Nasal cavity respiratory epithelium epithelial cell of viscerocranial mucosa (primary cell): ENCODE measurements at places on chromosomes 11 and 22. TPM values are rescaled to one million over a fixed set of nuclear protein-coding genes. Genes with fewer than 3 reads are reported as not detected.

RPLP2 gene
- 259 and 293 TPM in 2 replicates for total RNA-seq

DDX25 gene
- under 0.01 TPM in 1 of 2 replicates, not detected in the other for total RNA-seq

SYNGR1 gene
- total RNA-seq = 0.34 and 4.1 TPM in 2 replicates

GGTLC2 gene
- total RNA-seq = not detected in 2 replicates

CD3D gene
- not detected in 2 replicates for total RNA-seq

TPBGL gene
- total RNA-seq = not detected in 2 replicates

GDPD4 gene
- not detected in 2 replicates for total RNA-seq

DDI1 gene
- not detected in 2 replicates for total RNA-seq

PIH1D2 gene
- total RNA-seq = 0.50 and 0.68 TPM in 2 replicates

POLDIP3 gene
- total RNA-seq = 21.5 and 30.1 TPM in 2 replicates

MYO7A gene
- 0.07 and 0.34 TPM in 2 replicates for total RNA-seq
